ENCODE measurements at places on chromosomes 3 and 15. TPM values are rescaled to one million over a fixed set of nuclear protein-coding genes. Genes with fewer than 3 reads are reported as not detected.

- no peak for DNase-seq
Observed at GRCh38 chr15:24985224-24985623, 30.4 kb downstream of the SNRPN start.

- DNase-seq = no peak
Observed at GRCh38 chr3:40308725-40309417, 636 bp upstream of the EIF1B start.

GRCh38 chr3:192212335-192212734 lies 515.0 kb downstream of the FGF12 start:
- DNase-seq = no peak

- DNase-seq = no peak
Observed at GRCh38 chr15:34185666-34186065, 24.2 kb downstream of the KATNBL1 start.

DNA sequence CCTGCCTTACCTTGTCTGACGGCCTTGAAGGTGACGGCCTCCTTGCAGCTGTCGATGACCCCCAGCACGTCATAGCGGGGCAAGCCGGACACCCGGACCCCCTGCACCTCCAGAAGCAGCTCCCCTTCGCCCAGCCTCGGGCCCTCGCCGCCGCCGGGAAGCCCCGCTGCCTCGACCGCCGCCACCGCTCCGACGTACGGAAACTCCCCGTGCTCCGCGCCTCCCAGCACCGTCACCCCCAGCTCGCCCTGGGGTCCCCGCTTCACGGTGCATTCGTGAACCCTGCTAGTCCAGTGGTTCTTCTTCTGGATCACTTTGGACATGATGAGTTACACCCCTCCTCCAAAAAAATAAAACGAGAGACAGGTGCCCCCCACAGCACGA lies 740 bp downstream of the MAGI1 start:
- DNase-seq = peak; percentile 26

GRCh38 chr3:55074796-55075195 lies 146.9 kb upstream of the LRTM1 start:
- DNase-seq = no peak

- DNase-seq = no peak
Observed at GRCh38 chr3:55859305-55859704, 372.2 kb upstream of the WNT5A start.

DNA sequence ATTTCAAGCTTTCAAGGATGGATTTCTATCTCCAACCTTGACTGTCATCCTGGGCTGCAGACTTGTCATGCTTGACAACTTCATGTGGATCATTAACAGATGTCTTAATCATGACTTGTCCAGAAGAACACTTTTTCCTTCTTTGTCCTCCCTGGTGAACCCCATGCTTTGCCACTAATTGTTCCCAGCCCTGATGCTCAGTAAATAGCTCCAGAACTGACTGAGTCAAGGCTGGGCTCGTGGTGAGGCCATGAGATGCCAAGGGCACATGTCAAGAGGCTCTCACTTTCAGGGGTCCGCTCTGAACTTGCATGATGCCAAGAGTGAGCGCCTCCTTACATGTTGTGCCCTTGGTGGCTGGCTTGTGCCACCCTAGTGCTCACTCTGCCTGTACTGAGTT lies 48.9 kb upstream of the KY start:
- DNase-seq = no peak

- DNase-seq = no peak
Observed at GRCh38 chr15:26113296-26113695, 250.2 kb upstream of the ATP10A start.

DNA sequence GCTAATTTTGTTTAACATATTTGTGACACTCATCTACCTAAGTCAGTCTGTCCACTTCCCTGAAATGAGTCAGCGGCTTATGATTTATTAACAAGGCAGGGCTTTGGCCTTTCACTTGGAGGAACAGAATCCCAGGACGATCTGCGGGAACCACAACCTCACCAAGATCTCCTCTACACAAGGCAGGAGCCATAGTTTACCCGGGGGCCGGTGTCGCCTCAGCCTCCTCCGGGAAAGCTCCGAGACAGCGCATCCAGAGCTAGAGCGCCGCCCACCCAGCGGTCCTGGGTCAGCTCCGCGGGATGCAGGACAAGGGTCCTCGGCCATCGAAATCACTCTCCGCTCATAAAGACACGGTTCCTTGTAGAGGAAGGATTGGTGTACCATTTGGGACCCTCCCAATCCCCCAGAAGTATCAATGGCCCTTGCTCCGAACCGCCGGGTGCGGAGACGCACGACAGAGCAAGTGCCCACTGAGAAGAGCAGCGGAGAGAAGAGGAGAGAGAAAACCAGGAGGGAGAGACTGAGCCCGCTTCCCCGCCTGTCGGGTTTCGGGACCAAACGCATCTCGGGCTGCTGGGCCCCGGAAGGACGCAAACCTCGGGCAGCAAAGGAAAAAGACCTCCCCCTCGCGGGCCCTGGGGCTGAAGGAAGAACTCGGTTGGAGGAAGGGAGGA lies 13.1 kb upstream of the ALCAM start:
- peak; percentile 18 for DNase-seq

- DNase-seq = no peak
Observed at GRCh38 chr3:52446631-52447511, 2.0 kb upstream of the SEMA3G start.

- DNase-seq = no peak
Observed at GRCh38 chr3:134313847-134314587, 60.2 kb downstream of the AMOTL2 start.

GRCh38 chr15:32908135-32908801 lies 190.5 kb downstream of the GREM1 start:
- DNase-seq = no peak

- DNase-seq = no peak
Observed at GRCh38 chr3:10382892-10383849, 62.3 kb upstream of the SEC13 start.

- no peak for DNase-seq
Observed at GRCh38 chr3:140243575-140243974, 308.6 kb downstream of the CLSTN2 start.

DNA sequence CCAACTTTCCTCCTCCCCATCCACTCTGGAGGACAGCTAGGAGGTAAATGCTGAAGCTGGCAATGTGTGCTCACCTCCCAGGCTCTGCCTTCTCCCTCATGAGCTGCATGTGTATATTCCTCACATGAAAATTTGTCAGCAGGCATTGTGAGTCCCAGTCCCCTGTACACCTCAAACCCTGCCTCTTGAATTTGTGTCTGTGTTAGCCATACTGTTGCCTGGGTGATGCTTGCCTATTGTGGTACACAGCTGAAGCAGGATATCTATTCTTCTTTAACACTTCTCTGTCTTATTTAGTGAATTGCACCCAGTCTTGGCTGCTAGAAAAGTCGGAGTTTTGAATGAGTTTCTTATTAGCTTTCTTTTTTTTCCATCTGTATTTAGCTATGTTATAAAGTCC lies 586.0 kb upstream of the TGFBR2 start:
- DNase-seq = no peak

GRCh38 chr3:105427332-105427731 lies 60.6 kb downstream of the ALCAM start:
- DNase-seq = no peak

DNA sequence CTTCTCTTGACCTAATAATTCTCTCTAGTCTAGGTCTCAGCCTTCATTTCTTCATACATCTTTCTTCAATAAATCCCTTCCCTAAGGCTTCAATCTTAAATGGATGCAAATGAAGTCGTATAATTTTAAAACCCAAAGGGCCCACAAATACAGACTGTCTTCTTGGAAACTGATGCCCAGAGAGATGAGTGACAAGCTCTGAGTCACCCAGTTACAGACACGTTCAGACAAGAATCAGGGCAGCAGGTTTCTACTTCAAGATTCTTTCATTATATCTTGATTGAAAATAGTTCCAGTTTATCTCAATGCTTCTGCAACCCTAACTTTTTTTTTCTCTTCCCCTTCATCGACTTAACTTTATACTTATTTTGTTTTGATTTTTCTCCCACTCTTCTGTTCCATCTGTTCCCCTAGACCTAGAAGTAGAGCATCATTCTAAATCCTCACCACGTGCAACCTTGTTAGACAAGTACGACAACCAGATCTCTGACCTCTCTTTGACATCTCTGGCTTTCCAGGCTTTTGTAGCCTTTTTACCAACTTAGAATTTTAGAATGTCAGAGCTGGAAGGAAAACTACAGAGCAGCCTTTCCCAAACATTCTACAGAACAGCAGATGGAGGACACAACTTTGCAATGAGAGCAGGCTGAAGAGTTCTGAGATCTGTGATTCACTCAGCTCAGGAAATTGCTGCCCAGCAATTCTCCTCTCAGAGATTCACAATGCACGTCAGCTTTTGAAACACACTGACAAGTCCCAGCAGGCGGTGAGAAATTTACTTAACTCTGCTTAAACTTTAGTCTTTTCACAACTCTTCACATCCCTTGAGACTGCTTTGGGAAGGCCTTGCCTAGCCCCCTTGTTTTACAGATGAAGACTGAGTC lies 25.3 kb downstream of the NCEH1 start:
- no peak for DNase-seq

DNA sequence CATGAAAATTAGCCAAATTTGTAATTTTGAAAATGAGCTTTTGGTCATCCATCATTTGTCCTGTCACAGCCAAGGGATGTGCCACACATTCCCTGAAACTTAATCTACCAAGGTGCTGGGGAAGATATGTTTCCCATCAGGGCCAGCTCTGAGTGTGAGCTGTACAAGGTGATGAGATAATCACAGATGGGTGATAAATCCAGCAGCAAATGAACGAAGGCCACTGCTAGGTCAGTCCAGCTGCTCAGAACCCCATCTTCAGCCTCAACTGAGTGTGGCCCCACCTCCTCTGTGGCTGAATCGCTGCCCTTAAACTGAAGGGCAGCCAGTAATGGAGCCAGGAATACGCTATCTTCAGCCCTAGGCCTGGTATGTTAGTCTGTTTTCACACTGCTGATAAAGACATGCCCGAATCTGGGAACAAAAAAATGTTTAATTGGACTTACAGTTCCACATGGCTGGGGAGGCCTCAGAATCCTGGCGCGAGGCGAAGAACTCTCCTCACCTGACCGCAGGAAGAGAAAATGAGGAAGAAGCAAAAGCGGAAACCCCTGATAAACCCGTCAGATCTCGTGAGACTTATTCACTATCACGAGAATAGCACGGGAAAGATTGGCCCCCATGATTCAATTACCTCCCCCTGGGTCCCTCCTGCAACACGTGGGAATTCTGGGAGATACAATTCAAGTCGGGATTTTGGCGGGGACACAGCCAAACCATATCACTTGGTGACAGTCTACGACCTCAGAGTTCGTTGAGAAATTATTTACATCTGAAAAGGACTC lies 553.0 kb downstream of the NTRK3 start:
- peak; percentile 15 for DNase-seq

DNA sequence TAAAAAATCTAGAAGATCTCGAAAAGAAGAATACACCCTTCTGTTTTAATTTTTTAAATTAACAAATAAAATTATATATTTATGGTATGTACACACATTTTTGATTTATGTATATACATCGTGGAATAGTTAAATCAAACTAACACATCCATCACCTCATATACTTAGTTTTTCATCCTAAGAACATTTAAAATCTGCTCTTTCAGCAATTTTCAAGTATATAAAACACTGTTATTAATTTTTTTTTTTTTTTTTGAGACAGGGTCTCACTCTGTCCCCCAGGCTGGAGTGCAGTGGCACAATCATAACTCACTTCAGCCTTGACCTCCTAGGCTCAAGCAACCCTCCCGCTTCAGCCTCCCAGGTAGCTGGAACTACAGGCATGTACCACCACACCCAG lies 32.8 kb upstream of the ACAP2 start:
- no peak for DNase-seq

DNA sequence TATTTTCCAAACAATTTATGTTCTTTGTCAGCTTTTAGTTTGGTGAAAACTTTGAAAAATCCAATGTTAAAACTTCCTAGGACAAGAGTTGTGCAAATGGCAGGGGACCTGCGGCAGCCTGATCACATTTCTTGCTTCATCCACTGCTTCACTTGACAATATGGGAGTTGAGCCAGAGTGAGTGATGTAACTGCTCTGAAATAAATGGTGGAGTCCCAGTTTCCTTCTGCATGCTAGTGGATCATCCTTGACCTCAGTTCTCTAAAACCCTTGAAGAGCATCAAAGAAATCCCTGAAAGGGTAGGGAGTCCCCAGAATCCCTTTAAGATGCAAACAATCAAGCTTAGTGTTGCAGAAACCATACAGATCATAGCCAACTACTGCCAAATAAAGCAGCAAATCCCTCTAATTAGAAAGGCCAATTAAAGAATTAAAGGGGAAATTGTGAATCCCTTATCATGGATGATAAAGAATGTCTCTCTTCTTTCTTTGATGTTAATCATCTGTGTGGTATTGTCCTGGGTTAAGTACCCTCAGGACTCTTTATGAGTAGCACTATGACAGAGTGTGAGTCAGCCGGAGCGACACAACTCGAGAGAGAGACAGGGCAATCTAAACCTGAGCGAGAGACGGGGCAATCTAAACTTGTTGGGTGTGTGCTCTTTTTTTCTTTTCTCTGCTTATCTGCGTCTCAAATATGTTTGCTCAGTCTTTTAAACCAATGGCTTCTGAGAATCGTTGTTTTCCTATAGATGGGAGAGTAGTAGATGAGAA lies 41.8 kb upstream of the GAP43 start:
- DNase-seq = no peak

- no peak for DNase-seq
Observed at GRCh38 chr3:146052791-146053310, 108.1 kb downstream of the PLOD2 start.

DNA sequence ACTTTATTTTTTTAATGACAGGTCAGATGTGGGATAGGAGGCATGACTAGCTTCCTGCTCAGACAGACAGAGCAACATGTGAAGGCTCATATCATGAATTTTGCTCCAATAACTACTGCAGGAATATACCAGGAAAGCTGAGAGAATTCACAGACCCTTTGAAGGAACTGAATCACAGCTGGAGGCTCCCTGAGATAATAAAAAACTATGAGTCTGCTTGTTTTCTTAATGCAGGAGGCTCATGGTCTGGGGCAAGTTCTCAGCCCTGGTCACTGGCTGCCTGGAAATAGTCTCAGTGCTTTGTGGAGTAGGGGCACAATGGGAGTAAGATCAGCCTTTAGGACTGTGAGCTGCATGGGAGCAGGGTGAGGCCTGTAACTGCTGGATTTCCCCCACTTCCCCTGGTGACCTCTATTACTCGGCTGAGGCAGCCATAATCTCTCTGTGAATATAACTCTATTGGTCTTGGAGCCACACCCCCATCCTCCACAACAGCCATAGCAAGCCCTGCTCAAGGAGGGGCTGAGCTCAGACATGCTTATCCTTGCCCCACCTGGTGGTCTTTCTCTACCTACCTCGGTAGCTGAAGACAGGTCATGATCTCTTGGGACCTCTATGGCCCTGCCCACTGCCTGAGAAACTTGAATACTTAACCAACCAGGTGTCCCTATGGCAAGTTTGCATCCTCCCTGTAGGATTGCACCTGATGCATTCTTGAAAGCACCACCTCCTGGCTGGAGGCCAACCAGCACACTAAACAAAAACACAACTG lies 281.6 kb upstream of the TMCO5A start:
- no peak for DNase-seq

GRCh38 chr3:129460572-129460971 lies 20.5 kb downstream of the IFT122 start:
- no peak for DNase-seq

PEX5L gene
- 6.3 TPM for total RNA-seq

SLC6A20 gene
- 2.3 TPM for total RNA-seq

SMCO1 gene
- 0.25 TPM for total RNA-seq

SV2B gene
- total RNA-seq = 1.7 TPM

CD96 gene
- total RNA-seq = 0.16 TPM

GLT8D1 gene
- total RNA-seq = 117 TPM

ERICH6 gene
- 9.7 TPM for total RNA-seq

ZNF770 gene
- 30.2 TPM for total RNA-seq

FOXB1 gene
- 0.56 TPM for total RNA-seq

GDPGP1 gene
- 16.1 TPM for total RNA-seq

PCYT1A gene
- total RNA-seq = 51.3 TPM

SOX2 gene
- total RNA-seq = 5.1 TPM

Measured in testis (tissue), 5 donors.